ENCODE measurements at places on chromosomes 5 and 9. TPM values are rescaled to one million over a fixed set of nuclear protein-coding genes. Genes with fewer than 3 reads are reported as not detected.

Gene CDH18
- total RNA-seq, result 27.1 TPM

- DNase-seq, result no peak
Observed at GRCh38 chr5:76111477-76112174, 28.4 kb downstream of the SV2C start.

- no peak for DNase-seq
Observed at GRCh38 chr9:113631871-113632665, 168.5 kb downstream of the RGS3 start.

GRCh38 chr5:136012041-136012804 is 16.6 kb upstream of the TGFBI start:
- DNase-seq, result no peak
